ENCODE measurements at places on chromosomes 7 and 10.

DNA sequence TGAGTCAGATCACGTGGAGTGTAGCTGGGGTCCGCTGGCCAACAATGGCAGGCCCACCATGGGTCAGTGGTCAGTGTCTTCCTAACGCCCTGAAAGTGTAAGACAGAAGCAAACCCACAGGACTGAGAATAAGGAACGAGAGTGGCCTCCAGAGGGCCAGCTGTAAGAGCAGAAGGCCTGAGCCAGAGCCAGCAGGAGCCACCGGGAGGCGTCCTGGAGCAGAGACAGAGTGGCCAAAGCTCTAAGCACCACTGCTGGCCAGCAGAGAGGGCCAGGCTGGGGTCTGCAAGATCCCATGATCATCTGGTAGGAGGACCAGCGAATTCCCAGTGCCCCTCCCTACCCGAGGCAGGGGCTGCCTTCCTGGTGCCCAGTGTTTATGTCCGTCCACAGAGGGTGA is 9.2 kb downstream of the CCDC201 start:
- ATAC-seq: no peak

DNA sequence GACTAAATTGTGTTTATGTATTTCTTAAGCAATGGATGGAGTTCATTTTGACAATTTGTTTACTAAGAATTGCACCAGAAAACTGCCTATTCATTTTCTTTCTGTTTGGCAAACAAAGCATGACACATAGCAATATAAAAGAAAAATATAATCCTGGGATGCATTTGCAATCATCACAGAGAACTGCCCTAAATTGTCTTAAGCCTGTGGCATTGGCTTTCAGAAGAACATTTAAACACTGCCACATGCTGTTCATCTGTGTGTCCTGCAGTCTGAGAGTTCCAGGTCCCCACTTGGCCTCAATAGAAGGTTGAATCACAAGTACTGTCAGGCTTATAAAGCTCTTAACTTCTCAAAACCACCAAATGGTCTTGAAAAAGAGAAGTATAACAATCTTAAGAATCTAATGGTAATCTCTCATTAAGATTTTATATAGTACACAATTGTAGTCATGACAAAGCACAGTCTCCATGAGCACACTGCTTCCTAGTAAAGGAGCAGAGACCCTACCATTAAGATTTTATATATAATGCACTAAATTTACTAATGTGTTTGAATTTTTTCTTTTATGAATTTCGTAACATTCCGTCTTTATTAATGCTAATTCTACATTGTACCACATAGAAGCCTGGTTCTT is 29.9 kb downstream of the RNLS start:
- peak; percentile 77 for ATAC-seq

GRCh38 chr10:116694243-116694926 is 48.0 kb downstream of the HSPA12A start:
- ATAC-seq: no peak

DNA sequence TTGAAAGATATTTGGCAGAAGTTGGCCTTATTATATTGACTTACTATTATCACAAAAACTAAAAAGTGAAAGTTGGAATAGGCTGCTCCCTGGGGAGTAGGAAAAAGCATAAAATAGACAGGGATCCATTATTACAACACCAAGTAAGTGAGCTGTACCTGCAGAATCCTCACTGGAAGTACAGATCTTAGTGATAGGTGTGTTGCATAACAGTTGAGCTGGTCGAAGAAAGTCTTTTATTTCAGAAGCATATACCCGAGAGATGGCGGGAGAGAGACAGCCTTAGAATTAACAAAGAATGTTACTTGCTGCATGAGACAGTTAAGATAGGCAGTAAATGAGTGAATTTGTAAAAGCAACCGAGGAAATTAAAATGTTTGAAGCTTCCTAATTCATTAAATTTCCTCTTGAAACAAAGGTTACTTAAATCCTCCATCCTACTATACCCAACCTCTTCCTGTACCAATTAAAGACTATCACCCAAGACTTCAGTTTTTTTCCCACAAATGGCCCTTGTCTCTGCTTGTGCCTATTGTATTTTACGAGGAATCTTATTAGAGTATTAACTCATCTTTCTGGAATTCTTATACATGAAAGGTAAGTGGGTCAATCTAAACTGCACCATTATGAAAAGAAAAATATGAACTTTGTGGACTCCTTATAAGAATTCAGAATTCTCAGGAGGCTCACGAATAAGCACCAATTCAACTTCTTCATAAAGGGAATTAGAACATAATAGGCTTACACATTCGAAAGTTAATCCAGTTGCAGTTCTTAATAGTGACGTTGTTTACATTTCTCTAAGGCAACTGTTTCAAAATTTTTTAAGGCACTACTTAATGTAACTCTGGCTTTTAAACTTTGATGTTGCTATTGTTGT is 56.2 kb downstream of the CREM start:
- ATAC-seq: no peak

DNA sequence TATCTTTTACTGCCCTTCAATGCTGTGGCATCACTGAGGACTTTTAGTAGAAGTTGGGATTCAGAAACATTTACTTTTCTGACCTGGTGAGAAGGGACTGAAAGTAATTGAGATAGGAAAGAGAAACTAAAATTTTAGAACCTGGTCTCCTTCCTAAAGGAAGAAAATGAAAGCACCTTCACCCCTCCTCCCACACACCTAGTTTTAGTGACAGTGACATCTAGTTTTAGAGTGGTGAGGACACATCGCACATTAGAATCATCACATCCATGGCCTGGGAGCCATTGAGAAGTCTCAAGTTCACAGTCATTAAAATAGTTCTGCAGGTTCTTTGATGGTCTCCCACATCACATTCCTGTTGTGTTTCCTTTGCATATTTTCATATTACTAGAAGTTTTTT is 16.1 kb downstream of the TAS2R41 start:
- peak; percentile 67 for ATAC-seq

GRCh38 chr10:102069071-102069470 is 3.9 kb downstream of the HPS6 start:
- ATAC-seq: no peak

DNA sequence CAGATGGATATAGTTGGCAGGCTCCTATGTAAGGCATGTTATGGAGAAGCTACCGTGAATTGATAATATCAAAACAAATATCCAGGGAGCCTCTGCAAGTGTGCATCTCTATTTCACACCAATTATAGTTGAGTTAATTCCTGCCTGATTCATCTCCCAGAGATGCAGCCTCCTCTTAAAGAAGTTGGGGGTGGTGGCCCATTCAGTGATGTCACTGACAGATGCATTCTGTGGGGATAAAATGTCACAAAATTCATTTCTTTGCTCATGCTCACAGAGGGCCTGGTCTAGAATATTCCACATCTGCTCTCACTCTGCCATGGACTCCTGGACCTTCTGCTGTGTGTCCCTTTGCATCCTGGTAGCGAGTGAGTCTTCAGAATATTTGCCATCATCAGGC is 189.1 kb upstream of the PRSS1 start:
- ATAC-seq: no peak

- ATAC-seq: no peak
Observed at GRCh38 chr10:47063858-47064257, 152.6 kb downstream of the PTPN20 start.

DNA sequence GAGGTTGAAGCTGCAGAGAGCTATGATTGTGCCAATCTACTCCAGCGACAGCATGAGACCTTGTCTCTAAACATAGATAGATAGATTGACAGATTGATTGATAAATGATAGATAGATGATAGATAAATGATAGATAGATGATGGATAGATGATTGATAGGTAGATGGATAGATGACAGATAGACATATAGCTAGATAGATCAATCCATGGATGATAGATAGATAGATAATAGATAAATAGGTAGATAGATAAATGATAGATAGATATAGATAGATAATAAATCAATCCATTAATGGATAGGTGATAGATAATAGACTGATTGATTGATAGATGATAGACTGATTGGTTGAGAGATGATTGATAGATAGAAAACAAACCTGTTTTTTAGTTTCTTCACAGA is 349.6 kb downstream of the PAXIP1 start:
- ATAC-seq: no peak

All from activated T-helper 17 cell treated with anti-CD3 and anti-CD28 coated beads, Interleukin-2, amount 50 U/mL, for 72 hours (primary cell).